ENCODE measurements at places on chromosomes 2 and 18. TPM values are rescaled to one million over a fixed set of nuclear protein-coding genes. Genes with fewer than 3 reads are reported as not detected.
A peak's percentile ranks its signal among the peaks of the same experiment; 100 is the strongest.

DNA sequence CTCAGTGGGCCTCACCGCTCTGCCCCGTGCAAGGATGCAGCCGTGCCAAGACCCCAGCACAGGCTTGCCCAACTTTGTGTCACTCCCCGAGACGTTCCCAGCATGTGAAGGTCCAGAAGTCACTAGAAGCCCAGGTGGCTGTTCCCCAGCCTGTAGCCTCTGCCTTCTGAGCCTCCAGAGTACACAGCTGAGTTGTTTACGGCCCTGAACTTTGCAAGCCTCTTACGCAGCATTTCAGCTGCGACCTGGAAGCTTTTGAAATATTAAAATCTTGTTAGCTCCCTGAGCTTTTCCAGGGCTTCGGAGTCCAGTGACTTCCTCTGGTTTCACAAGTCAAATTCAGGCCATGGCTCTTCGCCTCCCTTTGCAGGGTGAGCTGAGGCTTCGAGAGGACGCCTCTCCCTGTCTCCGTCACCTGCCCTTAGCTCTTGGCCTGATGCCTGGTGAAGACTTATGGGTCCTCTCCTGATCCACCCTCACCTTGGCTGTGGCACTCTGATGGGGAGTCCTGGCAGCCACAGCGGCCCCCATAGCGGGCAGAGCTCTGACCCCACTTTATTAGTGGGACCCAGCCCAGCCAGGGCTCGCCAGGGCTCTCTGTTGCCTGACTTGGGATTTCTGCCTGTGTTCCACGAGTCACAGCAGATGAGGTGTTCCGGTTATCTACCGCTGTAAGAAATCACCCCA is 76.5 kb upstream of the HPCAL1 start:
- H3K27me3 ChIP-seq = no peaks in the 10 kb centered on the region
- no peaks in the 10 kb centered on the region for H3K36me3 ChIP-seq
- peaks cover 13% of the 10 kb centered on the region for H3K4me1 ChIP-seq
- no peak for DNase-seq
- H3K27ac ChIP-seq = peak overlapping the region; percentile 52

- no peak for DNase-seq
- H3K36me3 ChIP-seq = no peaks in the 10 kb centered on the region
- H3K27me3 ChIP-seq = no peaks in the 10 kb centered on the region
- H3K4me3 ChIP-seq = no peak overlapping the region
- no peaks in the 10 kb centered on the region for H3K4me1 ChIP-seq
Observed at GRCh38 chr2:238077292-238077691, 16.5 kb downstream of the SCLY start.

DNA sequence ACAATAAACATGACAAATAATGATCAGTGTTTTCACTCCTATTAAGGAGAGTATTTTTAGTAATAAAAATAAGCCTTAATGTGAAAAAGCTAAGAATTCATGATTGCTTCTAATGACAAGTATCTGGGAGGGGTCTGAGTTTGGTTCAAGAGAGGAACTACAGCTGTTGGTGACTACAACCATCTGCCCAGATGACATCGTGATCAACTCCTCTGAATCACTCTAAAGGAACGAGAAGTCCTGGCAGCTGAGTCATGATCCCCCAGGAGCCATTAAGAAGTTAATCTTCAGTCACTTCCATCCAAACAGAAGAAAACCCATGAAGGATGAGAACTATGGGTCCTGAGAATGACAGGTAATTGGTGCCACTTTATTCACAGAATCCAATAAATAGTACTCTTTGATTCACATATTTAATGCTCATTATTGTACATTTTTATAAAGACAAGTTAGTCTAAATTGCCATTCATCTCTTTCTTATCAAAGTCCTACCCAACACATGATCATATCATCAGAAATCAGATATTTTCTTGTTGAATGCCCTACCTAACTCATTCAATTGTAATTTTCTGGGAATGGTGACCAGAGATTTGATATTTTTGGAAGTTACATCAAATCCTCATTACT is 6.8 kb downstream of the TFPI start:
- DNase-seq = peak; percentile 79
- no peak overlapping the region for H3K27ac ChIP-seq
- no peaks in the 10 kb centered on the region for H3K27me3 ChIP-seq
- H3K4me1 ChIP-seq = no peaks in the 10 kb centered on the region
- no peak overlapping the region for H3K4me3 ChIP-seq
- no peaks in the 10 kb centered on the region for H3K36me3 ChIP-seq

- H3K4me1 ChIP-seq = no peaks in the 10 kb centered on the region
- DNase-seq = no peak
- no peaks in the 10 kb centered on the region for H3K27me3 ChIP-seq
Observed at GRCh38 chr2:29192526-29192925, 77.3 kb downstream of the CLIP4 start.

DNA sequence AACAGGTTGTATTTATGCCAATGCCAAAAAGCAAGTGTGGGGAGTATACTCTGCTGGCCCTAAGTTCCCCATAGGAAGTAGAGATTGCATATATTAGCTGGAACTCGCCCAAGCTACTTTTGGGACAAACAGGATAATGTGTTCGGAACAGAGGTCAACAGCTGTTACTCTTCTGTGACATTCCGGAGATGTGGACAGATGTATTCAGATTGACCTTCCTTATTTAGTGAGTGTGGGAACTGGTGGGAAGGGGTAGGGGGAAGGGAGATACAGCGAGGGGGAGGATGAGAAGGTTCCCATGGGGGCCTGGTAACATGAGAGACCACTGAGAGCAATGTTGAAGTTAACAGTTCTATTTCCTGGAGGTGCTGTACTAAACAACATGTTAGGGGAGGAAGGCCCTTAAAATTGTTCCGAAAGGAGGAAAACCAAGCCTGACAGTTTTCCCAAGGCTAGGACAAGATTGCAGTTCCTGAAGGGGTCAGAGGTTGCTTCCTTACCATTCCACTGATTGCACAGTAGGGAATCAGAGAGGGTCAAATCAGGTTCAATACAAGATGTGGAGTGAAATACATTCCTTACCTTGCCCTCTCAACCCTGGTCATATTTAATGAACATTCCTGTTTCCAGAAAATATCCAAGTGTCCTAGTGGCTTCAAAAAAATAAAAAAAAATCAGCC is 14.3 kb upstream of the CD28 start:
- no peak for DNase-seq
- no peaks in the 10 kb centered on the region for H3K36me3 ChIP-seq
- no peaks in the 10 kb centered on the region for H3K27me3 ChIP-seq
- no peak overlapping the region for H3K27ac ChIP-seq
- H3K4me1 ChIP-seq = no peaks in the 10 kb centered on the region

DNA sequence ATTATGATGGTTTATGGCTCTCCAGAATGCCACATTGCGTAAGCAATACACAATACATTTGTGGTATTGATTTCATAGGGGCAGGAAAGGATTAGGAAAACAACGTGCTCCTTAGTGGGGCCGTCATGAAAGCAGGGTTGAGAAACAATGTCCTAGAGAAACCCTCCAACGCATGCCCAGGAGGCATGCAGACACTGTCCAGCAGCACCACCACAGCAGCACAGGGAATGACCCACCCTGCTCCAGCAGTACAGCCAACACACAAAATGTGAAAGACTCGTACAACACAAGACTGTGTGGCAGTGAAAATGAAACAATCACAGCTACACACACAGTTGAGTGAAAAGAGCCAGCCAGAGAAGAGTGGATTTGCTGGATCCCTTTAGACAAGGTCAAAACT is 66.3 kb downstream of the FAM168B start:
- no peaks in the 10 kb centered on the region for H3K36me3 ChIP-seq
- H3K27ac ChIP-seq = no peak overlapping the region
- H3K4me3 ChIP-seq = no peak overlapping the region
- no peaks in the 10 kb centered on the region for H3K4me1 ChIP-seq

DNA sequence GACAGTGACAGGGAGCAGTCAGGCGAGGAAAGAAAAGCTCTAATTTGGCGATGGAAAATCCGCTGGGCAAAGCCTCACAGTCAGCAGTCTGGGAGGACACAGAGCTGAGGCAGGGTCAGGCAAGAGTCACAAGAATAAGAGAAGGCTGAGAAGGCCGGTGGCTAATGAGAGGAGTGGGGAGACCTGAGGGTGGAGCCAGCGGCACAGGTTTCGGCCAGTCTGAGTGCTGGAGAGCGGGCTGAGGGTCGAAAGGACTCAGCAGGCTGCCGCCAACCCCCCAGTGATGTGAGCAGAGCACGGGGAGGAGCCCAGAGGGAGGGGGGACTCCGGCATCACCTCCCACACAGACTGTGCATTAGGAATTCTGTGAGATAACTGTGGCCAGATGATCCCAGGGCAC is 500.6 kb upstream of the MYT1L start:
- H3K4me3 ChIP-seq = no peak overlapping the region
- DNase-seq = peak; percentile 14
- no peaks in the 10 kb centered on the region for H3K27me3 ChIP-seq
- H3K36me3 ChIP-seq = no peaks in the 10 kb centered on the region
- H3K4me1 ChIP-seq = no peaks in the 10 kb centered on the region
- H3K27ac ChIP-seq = no peak overlapping the region

GRCh38 chr2:235514627-235515363 is 21.0 kb downstream of the AGAP1 start:
- no peak overlapping the region for H3K27ac ChIP-seq
- DNase-seq = peak; percentile 94
- H3K4me1 ChIP-seq = peaks cover 49% of the 10 kb centered on the region
- H3K4me3 ChIP-seq = no peak overlapping the region
- no peaks in the 10 kb centered on the region for H3K27me3 ChIP-seq

DNA sequence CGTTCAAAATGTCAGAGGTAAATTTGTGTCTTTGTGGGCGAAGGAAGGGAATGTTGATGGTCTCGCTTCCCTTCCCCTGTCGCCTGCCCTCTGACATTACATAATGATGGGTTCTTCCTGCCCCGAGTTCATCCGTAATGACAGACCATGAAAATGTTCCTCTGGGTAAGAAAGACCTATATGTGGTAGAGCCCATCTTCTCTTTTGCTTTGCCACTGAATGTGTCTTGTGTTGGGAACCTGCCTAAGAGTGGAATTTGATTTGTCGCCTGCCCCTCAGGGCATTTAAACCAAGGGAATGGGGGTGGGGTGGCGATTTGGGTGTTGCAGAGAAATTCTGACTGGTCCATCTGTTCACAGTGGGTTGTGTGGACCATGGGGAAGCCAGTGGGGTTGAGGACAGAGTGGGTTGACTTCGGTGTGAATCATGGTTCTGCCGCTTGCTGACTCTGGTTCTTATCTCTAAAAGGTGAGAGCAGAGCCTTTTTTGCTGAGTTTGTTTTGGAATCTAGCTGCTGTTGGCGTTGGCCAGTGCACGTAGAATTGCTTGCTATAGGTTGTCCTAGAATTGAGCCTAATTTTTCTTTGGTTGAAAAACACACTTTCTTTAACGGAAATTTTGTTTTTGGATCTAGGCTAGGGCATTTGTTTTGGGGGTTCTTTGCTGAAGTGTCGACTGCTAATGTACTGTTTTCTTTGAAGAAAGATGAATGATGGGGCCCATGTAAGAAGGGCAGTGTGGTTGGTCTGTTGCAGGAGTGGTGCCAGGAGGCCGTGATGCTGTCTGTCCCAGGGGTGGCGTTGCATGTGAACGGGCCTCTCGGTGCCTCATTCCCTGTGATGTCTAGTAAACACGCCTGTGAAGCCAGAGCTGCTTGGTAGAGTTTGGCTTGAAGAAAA is 1.3 kb downstream of the INPP4A start:
- peak overlapping the region; percentile 71 for H3K4me3 ChIP-seq
- peak overlapping the region; percentile 65 for H3K27ac ChIP-seq
- H3K4me1 ChIP-seq = no peaks in the 10 kb centered on the region
- H3K27me3 ChIP-seq = no peaks in the 10 kb centered on the region
- DNase-seq = no peak

DNA sequence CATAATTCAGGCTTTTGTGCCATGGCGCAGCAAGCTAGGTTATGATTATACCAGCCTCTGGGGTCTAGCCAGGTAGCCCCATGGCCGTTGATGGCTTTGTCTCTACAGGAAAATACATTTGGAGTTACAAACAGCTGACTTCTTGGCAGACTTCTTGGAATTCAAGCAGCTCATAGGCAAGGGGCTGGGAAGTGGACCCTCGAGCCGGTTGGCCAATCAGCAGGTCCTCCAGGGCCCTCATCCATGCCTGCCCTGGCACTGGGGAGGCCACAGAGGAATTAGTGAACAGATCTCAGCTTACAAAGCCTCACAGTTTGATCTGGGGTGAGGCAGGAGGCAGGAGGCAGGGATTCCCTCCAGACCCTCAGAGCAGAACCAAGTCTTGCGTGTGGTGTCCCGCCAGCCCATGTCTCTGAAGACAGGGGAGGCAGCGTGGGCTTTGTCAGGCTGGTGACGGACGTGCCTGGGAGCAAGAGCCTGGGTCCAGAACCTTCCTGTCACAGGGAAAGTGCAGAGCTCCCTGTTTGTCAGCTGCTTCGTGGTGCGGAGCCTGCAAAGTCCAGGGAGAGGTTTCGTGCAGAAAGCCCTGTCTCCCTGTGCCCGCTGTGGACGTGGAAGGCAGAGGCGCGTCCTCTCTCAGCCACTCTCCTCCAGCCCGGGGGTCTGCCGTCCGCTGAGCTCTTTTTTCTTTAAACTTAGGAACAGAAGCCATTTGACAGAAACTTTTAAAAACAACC is 131.7 kb downstream of the KLHL29 start:
- no peaks in the 10 kb centered on the region for H3K27me3 ChIP-seq
- DNase-seq = no peak
- H3K36me3 ChIP-seq = no peaks in the 10 kb centered on the region
- no peak overlapping the region for H3K27ac ChIP-seq

- H3K27me3 ChIP-seq = no peaks in the 10 kb centered on the region
- no peak overlapping the region for H3K27ac ChIP-seq
- H3K36me3 ChIP-seq = no peaks in the 10 kb centered on the region
- no peak for DNase-seq
Observed at GRCh38 chr2:196220671-196221070, 49.3 kb upstream of the STK17B start.

CFC1 gene
- total RNA-seq = not detected

SP5 gene
- total RNA-seq = 0.88 TPM

LAMA3 gene
- total RNA-seq = 81.4 TPM

MZT2A gene
- 46.2 TPM for total RNA-seq

ACVR1C gene
- 4.1 TPM for total RNA-seq

PRADC1 gene
- total RNA-seq = 30.5 TPM

TRIM43 gene
- total RNA-seq = not detected

PROKR1 gene
- total RNA-seq = not detected

EGR4 gene
- total RNA-seq = not detected

IL36G gene
- total RNA-seq = not detected
